ENCODE measurements at places on chromosomes 13 and 19.

GRCh38 chr19:41646589-41647204 is 19.8 kb upstream of the CEACAM4 start:
- DNase-seq: peak; percentile 6

DNA sequence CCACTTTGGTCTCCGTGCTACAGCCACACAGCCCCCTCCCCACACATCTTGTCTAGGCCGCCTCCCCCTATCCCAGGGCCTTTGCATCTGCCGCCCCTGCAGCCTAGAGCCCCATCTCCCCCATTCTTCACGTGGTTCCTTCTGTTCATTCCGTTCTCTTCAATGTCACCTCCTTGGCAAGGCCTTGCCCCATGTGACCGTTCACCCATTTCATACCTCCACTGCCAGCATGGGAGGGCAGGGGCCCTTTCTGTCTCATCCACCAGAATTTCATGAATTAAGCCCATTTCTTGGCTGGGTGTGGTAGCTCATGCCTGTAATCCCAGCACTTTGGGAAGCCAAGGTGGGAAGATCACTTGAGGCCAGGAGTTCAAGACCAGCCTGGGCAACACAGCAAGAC is 15.7 kb upstream of the HNRNPM start:
- no peak for DNase-seq

DNA sequence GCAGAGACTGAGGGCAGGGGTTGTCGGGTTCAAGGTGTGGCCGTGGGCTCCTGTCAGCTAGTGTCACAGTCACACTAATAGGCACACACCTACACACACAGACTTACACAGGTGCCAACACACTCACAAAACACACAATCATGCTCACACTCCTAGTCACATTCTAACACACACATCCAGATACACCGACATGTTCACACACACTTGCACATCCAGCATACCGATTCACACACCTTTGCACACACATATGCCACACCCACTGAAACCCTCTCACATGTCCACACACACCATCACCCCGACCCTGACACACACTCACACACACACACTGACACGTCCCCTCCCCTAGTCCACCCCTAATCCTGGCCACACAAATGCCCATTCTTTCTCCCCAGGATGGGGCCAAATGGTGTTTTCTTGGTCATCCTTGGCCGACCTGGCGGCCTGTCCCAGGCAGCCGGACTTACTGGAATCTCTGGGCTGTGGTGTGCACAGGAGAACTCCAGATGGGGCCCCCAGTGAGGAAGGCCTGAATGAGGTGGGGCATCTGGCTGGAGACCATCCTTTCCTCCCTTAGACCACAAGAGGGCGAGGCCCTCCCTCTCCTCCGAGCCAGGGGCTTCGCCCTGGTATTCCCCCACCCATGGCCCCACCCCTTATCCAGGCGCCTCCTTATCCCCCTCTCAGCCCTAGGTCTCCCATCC is 19.1 kb upstream of the PNMA8B start:
- no peak for DNase-seq

DNA sequence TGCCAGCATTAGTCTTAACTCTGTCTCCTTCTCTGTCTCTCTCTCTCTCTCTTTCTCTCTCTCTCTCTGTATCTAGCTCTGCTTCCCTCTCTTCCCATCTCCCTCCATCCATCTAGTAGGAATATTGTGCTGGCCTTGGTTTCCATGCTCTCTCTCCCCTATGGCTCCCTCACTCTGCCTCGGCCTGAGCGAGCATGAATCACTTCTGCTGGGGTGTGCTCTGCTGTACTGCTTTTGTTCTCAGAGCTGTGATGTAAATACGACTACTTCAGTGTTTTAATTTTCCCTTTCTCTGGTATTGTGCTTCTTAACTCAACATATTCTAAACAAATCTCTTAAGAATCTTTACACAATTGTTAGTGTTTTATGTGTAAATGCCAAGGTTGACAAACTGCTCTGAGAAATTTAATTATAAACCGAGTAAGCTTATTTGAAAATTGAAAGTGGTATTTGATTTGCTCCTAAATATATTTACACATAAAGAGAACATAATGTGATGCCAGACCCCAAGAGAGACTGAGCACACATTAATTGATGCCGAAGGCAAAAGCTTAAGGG is 211.5 kb upstream of the KL start:
- peak; percentile 5 for DNase-seq

DNA sequence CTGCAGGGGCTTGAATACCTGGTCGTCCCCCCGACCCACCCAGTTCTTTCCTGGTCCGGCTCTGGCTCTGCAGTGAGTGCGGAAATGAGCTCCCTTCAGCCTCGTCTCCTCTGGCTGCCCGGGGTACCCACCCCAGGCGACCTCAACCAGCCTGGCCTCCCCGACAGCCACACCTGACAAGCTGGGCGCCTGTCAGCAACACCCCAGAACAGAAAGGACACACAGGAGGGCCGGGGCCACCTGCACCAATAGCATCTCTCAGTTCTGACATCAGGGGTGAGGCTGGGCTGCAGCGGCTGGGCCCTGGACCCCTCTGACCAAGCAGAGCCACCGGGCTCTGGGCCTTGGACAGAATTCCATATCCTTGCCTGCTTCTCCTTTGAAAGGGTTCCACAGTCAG is 19.7 kb downstream of the SUGP1 start:
- DNase-seq: no peak

- peak; percentile 59 for DNase-seq
Measured at GRCh38 chr13:101452519-101453485, at the start of gene ITGBL1. TSS of gene ITGBL1 (plus strand) at chr13:101452675. CDS start at chr13:101452834, 159 bp downstream.

- DNase-seq: peak; percentile 36
Measured at GRCh38 chr13:110254751-110255553, 52.0 kb downstream of the COL4A1 start.

DNA sequence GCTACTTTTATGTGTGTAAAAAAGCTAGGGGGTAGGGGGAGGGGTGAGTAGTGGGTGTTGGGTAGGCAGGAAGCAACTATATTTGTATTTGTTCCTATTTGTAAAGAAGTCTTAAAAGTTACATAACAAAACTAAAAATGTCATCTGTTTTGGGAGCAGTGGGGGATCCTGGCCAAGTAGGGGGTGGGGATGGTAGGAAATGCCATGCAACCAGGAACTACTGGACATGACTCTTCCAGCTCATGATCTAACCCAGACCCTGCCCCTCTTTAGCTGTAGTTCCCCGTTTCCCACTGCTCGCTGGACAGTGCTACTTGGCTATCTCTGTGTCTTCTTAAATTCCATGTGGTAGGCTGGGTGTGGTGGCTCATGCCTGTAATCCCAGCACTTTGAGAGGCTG is 3.2 kb downstream of the GTF3A start:
- DNase-seq: no peak

DNA sequence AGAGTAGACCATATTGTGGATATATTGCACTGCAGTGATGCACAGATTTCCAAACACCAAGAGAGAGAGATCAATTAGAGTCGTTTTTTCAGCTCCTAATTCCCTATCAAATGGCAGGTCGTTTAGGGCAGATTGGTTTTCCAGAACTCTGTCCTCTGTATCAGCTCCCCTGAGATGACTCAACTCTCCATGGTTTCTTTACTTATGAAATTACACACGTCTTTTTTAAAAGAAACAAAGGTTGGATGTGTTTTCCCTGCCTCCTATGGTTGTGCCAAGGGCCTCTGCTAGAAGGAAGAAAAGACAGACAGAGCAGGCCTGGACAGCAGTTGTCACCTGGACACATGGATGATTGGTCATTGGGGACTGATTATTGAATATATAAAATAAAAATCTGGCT is 478.1 kb upstream of the NBEA start:
- DNase-seq: no peak
